ENCODE measurements at places on chromosomes 5 and 9.

- peak; percentile 53 for DNase-seq
Measured at GRCh38 chr9:19408693-19409400, at the start of gene ACER2. Gene ACER2 (plus strand): TSS chr9:19409009. CDS start chr9:19409085, 76 bp downstream.

DNA sequence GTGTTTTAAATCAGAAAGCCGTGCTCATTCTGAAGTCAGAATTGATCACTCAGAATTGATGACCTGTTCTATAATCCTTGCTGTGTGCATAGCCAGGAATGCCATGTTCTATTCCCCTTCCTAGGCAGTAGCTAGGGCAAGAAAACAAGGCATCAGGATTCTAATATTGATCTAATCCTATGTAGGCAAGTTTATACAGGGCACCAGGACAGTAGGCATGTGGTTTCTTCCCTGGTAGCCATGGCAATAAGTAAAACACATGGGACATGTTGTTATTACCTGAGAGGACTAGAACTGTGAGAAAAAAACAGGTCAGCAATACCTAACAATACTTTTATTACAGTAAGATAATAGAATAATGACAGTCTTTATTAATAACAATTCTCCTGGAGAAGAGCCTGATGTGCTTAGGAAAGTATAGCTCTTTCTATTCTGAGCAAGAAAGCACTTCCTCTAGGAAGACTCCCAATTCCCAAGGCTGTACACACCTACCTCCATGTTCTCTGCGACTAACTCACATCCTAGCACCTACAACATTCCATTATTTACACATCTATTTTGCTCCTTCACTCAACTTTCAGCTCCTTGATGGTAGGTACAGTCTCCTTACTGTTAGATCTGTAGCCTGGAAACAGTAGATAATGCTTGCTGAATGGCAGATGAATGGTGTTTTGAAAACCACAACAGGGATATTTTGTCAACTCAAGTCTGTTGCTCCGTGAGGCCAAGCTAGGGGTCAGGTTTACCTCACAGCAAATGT, 70.8 kb downstream of the STX17 start:
- DNase-seq = no peak

GRCh38 chr5:8865266-8865665, 680.6 kb downstream of the SEMA5A start:
- DNase-seq = no peak

GRCh38 chr5:143309661-143310431, 93.6 kb downstream of the NR3C1 start:
- DNase-seq = no peak

- DNase-seq = no peak
Measured at GRCh38 chr5:81207009-81207408, 26.1 kb upstream of the CKMT2 start.

- DNase-seq = no peak
Measured at GRCh38 chr5:155461304-155461703, 447.7 kb downstream of the KIF4B start.

DNA sequence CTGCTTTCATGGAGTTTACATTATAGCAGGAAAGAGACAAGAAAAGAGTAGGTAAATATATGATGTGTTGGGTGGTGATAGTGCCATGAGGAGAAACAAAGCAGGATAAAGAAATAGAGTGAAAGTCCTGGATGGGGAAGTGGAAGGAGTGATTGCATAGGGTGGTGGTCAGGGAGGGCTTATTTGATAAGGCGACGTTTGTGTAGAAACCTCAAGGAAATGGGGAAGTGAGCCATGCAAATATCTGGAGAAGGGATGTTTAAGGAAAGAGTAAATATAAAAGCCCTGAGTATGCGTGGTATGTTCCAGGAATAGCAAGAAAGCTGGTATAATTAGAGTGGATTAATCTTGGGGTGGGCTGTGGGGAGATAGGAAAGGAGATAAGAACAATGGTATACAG, 134.7 kb upstream of the SV2C start:
- no peak for DNase-seq
